ENCODE measurements at places on chromosomes 7 and 10.
A peak's percentile ranks its signal among the peaks of the same experiment; 100 is the strongest.

DNA sequence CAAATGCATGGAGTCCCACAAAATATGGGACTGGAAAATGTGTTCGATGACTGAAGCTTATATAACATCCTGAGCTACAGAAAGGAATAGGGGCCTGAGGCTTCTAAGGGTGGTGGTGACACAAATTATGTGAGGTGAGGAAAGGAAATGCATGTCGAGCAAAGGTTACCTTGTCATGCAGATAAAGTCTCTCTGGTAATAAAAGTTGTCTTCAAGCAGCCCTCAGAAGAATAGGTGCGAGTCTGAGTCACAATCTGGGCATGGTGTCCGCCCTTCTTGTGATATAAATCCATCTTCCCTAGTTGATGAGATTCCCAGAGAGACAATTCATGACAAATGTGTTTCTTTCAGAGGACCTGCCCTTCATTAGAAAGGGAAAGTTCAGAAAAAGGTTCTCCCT is 985.2 kb upstream of the C7orf33 start:
- no peak for DNase-seq

- no peak for DNase-seq
Observed at GRCh38 chr10:29596826-29597225, 37.9 kb downstream of the SVIL start.

- DNase-seq = no peak
Observed at GRCh38 chr10:123860209-123860608, 31.4 kb downstream of the CPXM2 start.

- peak; percentile 91 for DNase-seq
Observed at GRCh38 chr10:16787361-16787791, 29.8 kb downstream of the RSU1 start.
